GM13977 (cell line): ENCODE measurements at places on chromosomes 6 and 20.
A peak's percentile ranks its signal among the peaks of the same experiment; 100 is the strongest.

DNA sequence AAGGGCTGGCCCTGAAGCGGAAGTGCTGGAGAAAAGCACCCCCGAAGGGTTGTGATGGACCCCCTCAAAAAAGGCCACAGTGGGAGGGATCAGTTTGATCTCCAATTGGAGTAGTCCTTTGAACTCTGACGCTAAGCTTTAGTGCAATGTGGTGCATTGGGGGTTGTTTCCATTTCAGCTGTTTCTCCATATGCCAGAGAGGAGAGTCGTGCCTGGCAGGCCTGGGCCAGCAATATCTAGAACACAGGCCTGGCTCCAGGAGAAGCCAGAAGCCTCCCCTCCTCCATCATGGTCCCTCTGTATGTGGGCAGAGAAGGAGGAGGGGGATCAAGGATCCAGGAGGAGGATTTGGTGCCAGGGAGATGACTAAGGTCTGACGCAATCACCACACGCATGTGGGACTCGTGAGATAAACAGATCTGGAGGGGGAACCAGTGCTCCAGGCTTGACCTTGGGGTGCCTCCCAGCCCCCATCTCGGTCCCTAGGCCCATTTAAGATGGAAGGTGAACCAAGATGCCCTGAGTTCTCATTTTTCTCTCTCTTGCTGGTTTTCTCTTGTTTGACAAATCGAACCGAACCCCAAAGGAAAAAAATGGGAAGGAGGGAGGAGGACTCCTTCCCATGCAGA lies 517.4 kb upstream of the JARID2 start:
- no peak for DNase-seq

DNA sequence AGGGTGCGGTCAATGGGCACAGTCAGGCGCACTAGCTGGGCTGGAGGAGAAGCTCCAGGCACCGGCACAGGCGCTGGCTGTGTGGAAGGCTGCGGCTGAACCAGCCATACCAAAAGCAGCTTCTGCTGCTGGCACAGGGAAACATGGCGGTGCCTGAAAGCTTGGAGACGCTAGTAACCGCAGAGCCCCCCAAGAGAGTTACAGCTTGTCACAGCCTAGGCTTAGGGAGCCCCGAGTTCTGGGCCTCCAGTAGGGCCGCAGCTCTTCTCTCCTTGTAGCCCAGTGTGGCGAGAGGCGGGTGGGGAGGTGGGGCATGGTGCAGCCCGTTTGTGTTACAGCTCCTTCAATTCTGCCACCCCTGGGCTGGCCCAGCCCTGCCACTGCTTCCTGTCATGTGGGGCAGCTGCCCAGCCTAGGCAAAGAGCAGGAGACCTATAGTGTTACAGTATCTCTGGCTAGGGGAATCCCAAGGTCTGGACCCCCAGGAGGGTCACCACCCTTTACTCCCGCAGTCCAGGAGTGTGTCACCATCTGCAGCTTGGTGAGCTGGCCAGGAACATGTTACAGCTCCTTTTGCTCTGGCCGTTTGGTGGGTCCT lies 58.6 kb upstream of the MANEA start:
- DNase-seq: no peak

- DNase-seq: no peak
Observed at GRCh38 chr20:36833275-36834020, 42.5 kb upstream of the TLDC2 start.

GRCh38 chr6:82617648-82618047 lies 254.0 kb downstream of the TPBG start:
- no peak for DNase-seq

DNA sequence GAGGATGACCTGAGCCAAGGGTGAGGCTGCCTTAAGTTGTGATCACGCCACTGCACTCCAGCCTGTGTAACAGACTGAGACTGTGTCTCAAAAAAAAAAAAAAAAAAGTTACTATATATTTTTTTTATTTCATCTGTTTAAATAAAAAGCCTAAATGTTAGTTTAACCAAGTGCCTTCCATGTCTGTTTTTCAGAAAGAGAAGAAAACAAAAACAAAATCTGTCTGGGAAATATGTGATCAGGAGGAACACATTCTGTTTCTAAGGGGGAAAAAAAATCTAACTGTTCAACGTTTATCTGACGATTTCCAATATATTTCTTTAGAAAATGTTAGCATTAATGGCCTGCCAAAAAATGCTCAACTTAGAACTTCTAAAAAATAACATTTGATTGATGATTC lies 147.0 kb downstream of the IPCEF1 start:
- DNase-seq: no peak

- DNase-seq: peak; percentile 34
Observed at GRCh38 chr6:53347250-53347920, 1.4 kb downstream of the ELOVL5 start.

- DNase-seq: no peak
Observed at GRCh38 chr6:29938746-29939508, 3.4 kb upstream of the HLA-A start.

DNA sequence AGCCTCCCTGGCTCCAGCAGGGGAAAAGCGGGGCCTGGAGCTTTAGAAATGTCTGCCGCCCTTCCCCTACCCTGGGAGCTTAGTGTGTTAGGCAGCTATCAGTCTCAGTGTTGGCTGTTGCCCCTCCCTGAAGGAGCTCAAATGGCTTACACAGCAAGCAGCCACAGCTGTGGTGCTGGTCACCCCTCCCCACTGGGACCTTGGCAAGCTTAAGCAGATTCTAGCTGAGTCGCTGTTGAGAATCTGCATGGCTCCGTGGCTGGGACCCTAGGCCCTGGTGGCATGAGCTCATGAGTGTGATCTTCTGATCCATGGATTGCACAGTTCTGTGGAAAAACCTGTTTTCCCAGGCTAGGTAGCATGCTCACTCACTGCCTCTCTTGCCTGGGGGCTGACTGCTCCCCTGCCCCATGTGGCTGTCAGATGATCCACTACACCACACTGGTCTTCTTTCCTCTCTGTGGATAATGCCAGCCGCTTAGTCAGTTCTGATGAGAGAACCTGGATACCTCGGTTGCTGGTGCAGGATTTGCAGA lies 714.0 kb downstream of the MAFB start:
- DNase-seq: no peak

GRCh38 chr6:142187209-142187608 lies 40.1 kb downstream of the VTA1 start:
- no peak for DNase-seq

- DNase-seq: no peak
Observed at GRCh38 chr6:14281811-14282660, 164.5 kb downstream of the CD83 start.

GRCh38 chr6:161736781-161737292 lies 463.0 kb upstream of the AGPAT4 start:
- DNase-seq: no peak

DNA sequence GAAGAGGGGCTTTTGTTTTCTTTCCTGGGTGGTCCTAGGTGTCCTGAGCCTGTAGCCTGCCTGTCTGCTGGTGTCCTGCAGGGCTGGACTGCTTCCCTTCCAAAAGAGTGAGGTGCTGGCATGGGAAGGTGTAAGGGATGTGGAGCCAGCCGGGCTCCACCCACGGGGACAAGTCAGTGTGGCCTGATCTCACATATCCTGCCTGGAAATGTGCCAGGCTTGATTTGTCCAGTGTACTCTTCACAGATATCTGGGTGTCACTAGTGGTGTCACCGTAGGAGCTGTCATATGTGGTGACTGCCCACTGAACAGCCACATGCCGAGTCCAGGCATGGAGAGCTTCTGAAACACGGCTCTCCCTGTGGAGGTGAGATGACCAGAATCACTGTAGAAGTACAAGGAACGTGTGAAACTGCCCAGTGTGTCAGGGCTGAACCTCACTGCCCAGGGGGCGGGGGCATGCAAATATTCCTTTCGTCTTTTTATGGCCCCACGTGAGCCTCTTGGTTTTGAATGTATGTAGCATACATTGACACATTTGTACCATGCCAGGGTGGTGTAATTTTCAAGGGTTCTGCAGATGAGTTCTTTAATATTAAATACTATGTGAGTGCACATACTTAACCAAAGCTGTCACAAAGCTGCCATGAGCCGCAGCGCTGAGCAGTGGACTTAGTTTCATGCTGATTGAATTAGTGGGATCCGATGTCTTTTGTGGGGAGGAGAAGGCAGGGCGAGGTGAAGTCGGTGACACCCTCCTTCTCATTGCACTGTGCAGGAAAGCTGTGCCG lies 55.8 kb downstream of the CDH4 start:
- DNase-seq: no peak

DNA sequence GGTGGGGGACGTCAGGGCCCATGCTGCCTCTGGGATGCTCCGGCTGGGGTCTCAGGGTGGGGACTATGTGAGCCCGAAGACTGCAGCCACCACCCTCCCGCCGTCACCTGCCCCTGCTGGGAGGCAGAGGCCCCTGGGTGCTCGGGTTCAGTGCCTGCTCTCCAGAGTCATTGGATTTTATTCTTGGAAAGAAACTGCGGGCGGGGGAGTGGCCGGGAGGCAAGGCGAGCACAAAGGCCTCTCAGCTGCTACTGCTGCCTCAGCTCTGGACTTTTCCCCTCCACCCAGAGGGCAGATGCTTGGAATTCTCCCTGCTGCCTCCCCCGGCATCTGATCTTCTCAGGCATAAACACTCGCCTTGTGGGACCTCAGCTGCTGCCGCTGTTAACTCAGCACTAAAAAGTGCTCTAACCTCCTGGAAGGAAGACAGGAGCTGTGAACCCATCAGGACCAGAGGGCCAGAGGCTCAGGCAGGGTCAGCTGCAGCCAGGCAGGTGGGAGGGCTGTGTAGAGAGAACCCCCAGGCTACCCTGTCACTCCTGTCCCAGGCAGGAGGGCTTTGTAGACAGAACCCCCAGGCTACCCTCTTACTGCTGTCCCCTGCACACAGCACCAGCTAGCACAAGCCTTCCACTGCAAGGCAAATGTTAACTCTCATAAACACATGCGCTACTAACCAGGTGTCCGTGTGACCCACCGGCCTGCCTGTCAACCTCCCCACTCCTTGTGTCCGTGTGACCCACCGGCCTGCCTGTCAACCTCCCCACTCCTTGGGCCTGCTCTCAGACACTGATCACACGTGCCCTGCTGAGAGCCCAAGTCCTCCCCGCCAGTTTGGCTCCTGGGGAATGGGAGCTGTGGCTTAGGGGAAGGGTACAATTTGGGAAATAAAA lies 9.4 kb upstream of the FRMD1 start:
- DNase-seq: no peak

GRCh38 chr6:52994839-52995088 lies 320 bp downstream of the GSTA4 start:
- DNase-seq: no peak

- DNase-seq: peak; percentile 19
Observed at GRCh38 chr6:48765352-48765961, 654.5 kb upstream of the PTCHD4 start.

DNA sequence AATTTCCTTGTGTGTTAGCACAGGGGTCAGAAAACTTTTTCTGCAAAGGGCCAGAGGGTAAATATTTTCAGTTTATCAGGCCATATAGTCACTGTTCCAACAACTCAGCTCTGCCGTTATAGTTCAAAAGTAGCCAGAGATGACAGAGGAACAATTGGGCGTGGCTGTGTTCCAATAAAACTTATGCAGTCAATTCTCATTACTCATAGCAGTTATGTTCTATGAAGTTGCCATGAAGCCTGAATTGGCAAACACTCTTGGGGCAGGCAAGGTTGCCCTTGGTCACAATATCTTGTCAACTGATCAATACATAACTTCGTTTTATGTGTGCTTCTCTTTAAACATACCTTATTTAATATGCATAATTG lies 304.2 kb downstream of the TFAP2C start:
- DNase-seq: no peak

DNA sequence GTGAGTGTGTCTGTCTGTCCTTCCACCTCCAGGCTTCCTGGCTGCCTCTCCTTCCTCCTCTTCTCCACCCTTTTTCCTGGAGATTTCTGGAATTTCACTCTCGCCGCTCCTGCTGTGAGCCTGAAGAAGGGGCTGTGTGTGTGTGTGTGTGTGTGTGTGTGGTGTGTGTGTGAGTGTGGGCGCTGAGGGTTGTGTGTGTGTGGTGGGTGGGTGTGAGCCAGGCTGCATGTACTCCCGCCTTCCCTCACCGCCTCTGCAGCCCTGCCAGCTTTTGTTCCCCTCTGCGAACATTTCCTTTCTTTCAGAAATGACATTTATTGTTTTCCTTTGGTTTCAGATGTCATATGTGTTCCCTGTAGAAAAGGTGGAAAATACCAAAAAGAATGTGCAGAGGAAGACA lies 76.0 kb downstream of the SRC start:
- DNase-seq: no peak

- no peak for DNase-seq
Observed at GRCh38 chr6:135939208-135939591, 87.7 kb downstream of the PDE7B start.

- peak; percentile 50 for DNase-seq
Observed at GRCh38 chr6:1312473-1313367, 822 bp downstream of the FOXQ1 start.

GRCh38 chr6:111800821-111801220 lies 72.4 kb downstream of the FYN start:
- no peak for DNase-seq

- no peak for DNase-seq
Observed at GRCh38 chr6:624979-625378, 31.9 kb downstream of the HUS1B start.

DNA sequence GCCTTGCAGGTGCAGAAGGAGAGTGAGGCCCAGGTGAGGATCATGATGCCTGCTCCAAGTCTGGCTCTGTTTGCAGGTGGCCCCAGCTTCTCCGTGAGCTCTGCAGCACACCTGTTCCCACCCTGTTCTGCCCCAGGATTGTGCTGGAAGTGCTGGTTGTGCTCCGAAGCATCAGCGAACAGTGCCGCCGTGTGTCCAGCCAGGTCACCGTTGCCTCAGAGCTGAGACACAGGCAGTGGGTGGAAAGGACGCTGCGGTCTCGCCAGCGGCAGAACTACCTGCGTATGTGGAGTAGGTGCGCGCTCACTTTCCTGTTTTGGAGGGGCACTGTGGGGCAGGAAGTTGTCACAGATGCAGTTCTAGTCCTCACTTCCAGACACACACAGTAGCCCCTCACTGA lies 25.0 kb downstream of the ERMARD start:
- no peak for DNase-seq

DNA sequence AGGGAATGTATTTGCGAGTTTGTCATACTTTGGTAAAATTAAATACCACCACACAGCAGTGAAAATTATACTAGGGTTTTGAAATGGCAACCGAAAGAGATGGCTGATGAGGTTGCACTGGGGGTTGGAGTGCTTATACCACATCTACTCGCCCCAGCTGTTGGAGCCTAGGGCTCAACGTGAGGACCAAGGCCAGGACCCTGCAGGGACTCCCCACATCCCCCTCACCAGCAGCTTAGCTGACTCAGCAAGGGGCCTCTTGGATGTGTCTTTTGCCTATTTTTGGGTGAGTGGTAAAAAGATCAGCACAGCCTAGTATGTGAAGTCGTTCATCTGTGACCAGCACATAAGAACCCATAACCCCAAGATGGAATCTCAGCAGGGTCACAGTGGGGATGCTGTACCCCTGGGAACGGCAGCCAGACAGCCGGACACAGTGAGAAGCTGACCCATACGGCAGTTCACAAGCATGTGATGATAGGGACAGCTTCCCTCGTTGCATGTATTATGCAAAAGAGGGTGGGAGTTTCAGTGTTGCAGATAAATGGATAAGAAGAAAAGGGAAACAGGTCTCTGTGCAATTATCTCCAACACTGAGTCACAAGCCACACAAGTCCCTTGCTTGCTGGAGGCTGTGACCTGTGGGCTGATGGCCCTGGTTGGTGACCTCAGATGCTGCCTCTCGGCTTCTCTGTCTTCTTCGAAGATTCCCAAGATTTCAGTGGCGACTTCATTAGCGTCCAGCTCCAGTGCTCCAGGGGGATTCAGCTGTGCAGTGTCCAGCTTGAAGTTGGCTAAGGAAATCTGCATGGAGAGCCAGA lies 20.9 kb upstream of the SPO11 start:
- no peak for DNase-seq
